ENCODE measurements at places on chromosomes 4 and X. TPM values are rescaled to one million over a fixed set of nuclear protein-coding genes. Genes with fewer than 3 reads are reported as not detected.

GRCh38 chr4:27397886-27398285 lies 537.2 kb downstream of the STIM2 start:
- H3K4me3 ChIP-seq = no peak overlapping the region
- H3K36me3 ChIP-seq = peaks cover 15% of the 10 kb centered on the region
- DNase-seq = no peak
- H3K27ac ChIP-seq = no peak overlapping the region

GLOD5 gene
- total RNA-seq = not detected

- no peaks in the 10 kb centered on the region for H3K27me3 ChIP-seq
- no peak overlapping the region for H3K4me3 ChIP-seq
- no peak overlapping the region for H3K27ac ChIP-seq
- no peak for DNase-seq
Observed at GRCh38 chrX:142043196-142043595, 139.5 kb downstream of the MAGEC1 start.

GRCh38 chr4:37960679-37961450 lies 667 bp downstream of the PTTG2 start:
- no peaks in the 10 kb centered on the region for H3K36me3 ChIP-seq
- no peak overlapping the region for H3K4me3 ChIP-seq
- no peak for DNase-seq
- H3K4me1 ChIP-seq = no peaks in the 10 kb centered on the region
- H3K27me3 ChIP-seq = no peaks in the 10 kb centered on the region

PRDM5 gene
- 21.7 TPM for total RNA-seq

CNGA1 gene
- 1.0 TPM for total RNA-seq

ADAMTS3 gene
- total RNA-seq = 0.94 TPM

PDE6B gene
- total RNA-seq = 10.2 TPM

DNA sequence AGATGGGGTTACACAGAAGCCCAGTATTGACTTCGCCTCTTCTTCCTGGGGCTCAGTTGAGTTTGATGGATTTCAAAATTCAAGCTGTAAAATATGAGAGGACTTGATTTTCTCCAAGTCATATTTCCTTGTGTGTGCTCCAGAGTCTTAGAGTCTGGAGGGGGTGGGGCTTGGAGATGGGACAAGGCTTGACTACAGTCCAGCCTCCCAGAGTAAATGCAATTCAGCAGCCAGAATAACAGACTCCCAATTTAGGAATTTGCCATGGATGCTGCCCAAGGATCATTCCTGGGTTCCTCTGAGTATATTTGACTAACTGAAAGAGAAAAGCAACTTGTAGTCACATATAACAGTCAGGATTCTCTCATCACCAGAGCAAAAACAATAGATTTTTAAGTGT lies 53.7 kb upstream of the RBPJ start:
- no peak overlapping the region for H3K4me3 ChIP-seq
- DNase-seq = no peak
- H3K36me3 ChIP-seq = no peaks in the 10 kb centered on the region

MID1 gene
- 33.1 TPM for total RNA-seq

CXCL1 gene
- total RNA-seq = 0.20 TPM

DRP2 gene
- 0.04 TPM for total RNA-seq

- no peaks in the 10 kb centered on the region for H3K36me3 ChIP-seq
- no peak for DNase-seq
- no peak overlapping the region for H3K27ac ChIP-seq
- H3K4me3 ChIP-seq = no peak overlapping the region
Observed at GRCh38 chr4:951594-952468, 19.6 kb downstream of the TMEM175 start.

OPRPN gene
- total RNA-seq = not detected

IL21 gene
- not detected for total RNA-seq

DNA sequence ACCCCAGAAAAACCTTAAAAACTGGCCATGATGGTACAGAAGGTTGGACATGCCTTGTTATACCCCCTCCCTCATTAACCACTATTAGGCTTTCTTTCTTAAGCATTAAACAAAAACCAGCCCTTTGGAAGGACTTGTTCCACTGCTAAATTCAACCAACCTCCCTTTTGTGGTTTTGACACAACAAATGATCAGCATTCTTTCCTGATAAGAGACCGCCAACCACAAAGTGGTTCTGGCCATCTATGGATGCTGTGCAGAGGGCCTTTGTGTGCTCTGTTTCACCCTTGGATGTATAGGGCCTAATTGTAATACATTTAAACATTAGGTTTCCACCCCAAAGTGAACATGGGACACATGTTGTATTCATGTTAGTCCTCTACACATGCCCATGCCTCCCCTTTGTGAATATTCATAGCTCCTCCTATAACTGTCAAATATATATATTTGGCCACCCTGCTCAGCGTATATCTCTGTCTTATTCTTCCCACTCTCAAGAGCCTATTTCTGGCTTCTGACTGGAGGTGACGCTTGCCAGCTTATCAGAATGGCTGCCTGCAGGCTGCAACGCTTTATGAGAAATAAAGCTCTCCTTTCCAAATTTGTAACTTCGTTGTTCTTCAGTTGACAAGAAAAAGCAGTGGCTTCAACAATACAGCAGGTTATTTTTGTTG lies 126.6 kb downstream of the NPNT start:
- H3K4me1 ChIP-seq = no peaks in the 10 kb centered on the region
- peaks cover 2% of the 10 kb centered on the region for H3K36me3 ChIP-seq
- no peak overlapping the region for H3K27ac ChIP-seq
- no peak overlapping the region for H3K4me3 ChIP-seq
- DNase-seq = no peak

ZIC3 gene
- total RNA-seq = 128 TPM

DNA sequence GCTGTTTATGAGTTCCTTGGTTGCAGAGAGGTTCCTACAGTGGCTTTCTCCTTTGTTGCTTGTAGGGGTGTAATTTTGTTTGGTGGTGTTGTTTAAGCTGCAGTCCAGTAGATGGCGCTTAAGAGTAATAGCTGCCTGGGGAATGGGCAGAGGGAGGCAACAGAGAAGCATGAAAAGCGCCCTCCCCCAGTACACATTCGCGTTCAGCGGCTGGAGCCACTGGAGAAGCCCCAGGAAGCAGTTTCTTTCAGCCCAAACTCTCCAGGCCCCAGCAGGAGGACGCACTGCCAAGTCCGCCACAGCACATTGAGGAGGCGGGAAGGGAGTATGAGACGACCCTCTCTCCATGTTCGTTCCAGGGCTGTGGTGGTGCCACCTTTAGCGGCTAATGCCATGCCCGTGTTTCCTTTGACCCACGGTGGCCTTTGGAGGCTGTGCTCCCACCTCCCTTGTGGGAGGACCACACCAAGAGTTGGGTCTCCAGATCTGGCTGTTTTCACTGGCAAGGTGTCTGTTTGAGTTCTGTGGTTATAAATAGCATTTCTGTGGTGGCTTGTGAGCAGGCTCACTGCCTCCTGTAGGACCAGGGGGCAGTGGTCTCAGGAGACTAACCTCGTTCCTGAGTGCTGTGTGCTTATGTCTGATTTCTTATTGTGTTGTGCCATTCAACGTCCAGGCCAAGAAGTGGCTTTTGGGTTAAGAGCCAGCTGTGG lies 252.3 kb downstream of the ARHGAP10 start:
- H3K4me3 ChIP-seq = no peak overlapping the region
- no peak overlapping the region for H3K27ac ChIP-seq
- H3K4me1 ChIP-seq = peaks cover 8% of the 10 kb centered on the region
- DNase-seq = peak; percentile 83
- H3K36me3 ChIP-seq = no peaks in the 10 kb centered on the region
- no peaks in the 10 kb centered on the region for H3K27me3 ChIP-seq

CWH43 gene
- not detected for total RNA-seq

DNA sequence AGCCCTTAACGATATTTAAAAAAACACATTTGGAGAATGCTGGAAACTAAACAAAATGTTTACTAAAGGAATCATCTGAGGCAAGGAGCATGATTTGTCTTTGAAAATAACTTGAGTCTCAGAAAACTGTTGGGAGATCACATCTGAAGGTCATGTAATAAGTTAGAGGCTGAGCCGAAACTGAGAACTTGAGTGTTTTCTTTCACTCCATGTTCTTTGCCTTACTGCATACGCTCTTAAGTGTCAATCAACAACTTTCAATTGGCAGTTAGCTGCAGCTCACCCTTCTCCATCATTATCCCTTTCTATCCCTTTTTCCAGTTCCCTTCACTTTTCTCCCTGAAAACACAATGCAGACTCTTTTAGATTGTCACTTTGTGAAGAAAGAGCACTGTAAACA lies 216.2 kb downstream of the ADGRA3 start:
- no peaks in the 10 kb centered on the region for H3K4me1 ChIP-seq
- peaks cover 8% of the 10 kb centered on the region for H3K36me3 ChIP-seq
- DNase-seq = no peak

DNA sequence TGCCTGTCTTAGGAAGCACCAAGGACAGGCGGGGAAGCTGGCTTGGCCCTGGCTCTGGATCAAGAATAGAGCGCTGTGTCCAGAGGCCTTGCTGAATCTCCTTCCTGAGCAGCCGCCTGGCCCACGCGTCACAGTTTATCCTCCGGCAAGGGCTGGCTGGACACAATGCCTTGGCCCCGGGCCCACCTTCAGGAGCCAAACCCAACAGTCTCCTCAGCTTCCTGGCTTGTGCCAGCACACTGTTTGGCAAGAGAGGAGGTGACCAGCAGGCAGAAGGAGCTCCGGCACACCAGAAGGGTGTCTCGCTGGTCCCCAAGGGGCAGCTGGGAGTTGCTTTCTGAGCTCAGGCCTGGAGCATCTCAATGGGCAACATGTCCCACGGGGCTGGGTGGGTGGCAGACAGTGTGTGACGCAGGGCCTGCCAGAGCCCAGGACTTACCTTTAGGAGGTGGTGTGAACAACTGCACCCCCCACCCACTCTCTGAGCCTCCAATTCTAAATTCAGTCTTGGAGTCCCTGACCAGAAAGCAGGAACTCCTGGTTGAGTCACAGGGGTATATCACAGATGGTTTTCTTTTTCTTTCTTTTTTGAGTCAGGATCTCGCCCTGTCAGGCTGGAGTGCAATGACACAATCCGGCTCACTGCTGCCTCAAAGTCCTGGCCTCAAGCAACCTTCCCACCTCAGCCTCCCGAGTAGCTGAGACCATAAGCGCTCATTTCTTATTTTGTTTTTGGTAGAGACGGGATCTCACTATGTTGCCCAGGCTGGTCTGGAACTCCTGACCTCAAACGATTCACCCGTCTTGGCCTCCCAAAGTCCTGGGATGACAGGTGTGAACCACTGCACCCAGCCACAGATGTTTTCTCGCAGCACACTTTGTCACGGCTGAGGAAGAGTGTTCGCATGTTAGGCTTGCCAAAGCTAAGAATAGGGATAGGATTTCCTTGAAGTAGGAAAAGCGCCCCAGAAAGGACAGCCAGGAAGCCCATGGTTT lies 361.2 kb downstream of the BCOR start:
- no peak overlapping the region for H3K27ac ChIP-seq
- no peak for DNase-seq
- H3K4me1 ChIP-seq = 0 out of 2 replicates have a peak, but pooled peaks cover 2% of the 10 kb centered on the region
- H3K27me3 ChIP-seq = no peaks in the 10 kb centered on the region
- H3K4me3 ChIP-seq = no peak overlapping the region
- H3K36me3 ChIP-seq = no peaks in the 10 kb centered on the region

DNA sequence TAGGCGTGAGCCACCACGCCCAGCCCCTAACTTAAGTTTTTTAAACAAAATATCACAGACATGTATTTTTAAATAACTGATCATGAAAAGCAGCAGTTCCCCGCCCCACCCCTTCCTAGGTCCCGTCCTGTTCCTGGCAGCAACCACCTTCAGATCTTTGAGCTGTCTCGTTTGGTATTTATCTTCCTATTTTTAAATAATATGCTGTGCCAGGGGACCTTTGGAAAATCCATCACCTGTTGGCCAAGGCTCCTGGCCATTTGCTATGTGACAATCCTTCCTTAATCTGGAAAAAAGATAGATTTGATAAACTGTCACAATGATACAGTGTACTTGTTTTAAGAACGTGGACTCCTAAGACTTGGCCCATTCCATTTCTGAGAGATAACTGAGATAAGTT lies 10.7 kb downstream of the GATB start:
- no peak overlapping the region for H3K27ac ChIP-seq
- no peak overlapping the region for H3K4me3 ChIP-seq
- peaks cover 6% of the 10 kb centered on the region for H3K36me3 ChIP-seq
- DNase-seq = no peak
- no peaks in the 10 kb centered on the region for H3K27me3 ChIP-seq

GRCh38 chr4:42396361-42396751 lies 932 bp upstream of the SHISA3 start:
- peaks cover 5% of the 10 kb centered on the region for H3K4me1 ChIP-seq
- H3K27ac ChIP-seq = no peak overlapping the region
- H3K36me3 ChIP-seq = no peaks in the 10 kb centered on the region
- H3K27me3 ChIP-seq = peaks cover 42% of the 10 kb centered on the region
- peak overlapping the region; percentile 68 for H3K4me3 ChIP-seq
